Glutamatergic neuron (in vitro differentiated cells): ENCODE measurements at places on chromosomes 11 and 22. TPM values are rescaled to one million over a fixed set of nuclear protein-coding genes. Genes with fewer than 3 reads are reported as not detected.

- no peak overlapping the region for H3K27ac ChIP-seq
- no peak overlapping the region for H3K4me3 ChIP-seq
- H3K27me3 ChIP-seq = peaks cover 8% of the 10 kb centered on the region
- peaks cover 5% of the 10 kb centered on the region for H3K36me3 ChIP-seq
- H3K4me1 ChIP-seq = no peaks in the 10 kb centered on the region
These were observed 1398.1 kb downstream of the BRD1 start for GRCh38 chr22:48429446-48430020.

GRCh38 chr11:46560300-46560991 is 33.4 kb downstream of the AMBRA1 start:
- H3K27ac ChIP-seq = peak overlapping the region; percentile 4
- no peaks in the 10 kb centered on the region for H3K36me3 ChIP-seq
- H3K27me3 ChIP-seq = no peaks in the 10 kb centered on the region
- H3K4me1 ChIP-seq = peaks cover 3% of the 10 kb centered on the region
- no peak for DNase-seq

DNA sequence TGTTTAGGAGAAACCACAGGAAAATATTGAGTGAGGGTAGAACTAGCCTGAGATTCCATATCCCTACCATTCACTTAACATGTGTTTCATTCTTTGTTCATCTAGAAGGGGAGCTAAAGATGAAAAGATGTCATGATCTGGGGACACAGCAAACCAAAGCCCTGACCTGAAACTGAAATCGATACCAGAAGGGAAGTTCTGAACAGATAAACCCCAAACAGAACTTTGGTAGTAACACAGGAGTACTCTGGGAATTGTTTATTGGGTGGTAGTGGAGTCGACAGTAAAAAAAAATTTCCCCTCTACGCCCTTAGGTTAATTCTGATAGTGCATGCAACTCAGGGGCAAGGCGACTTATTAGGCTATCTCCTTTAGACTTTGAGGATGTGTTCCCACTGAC is 27.2 kb downstream of the OR2AT4 start:
- H3K4me3 ChIP-seq = no peak overlapping the region
- H3K4me1 ChIP-seq = no peaks in the 10 kb centered on the region
- no peaks in the 10 kb centered on the region for H3K27me3 ChIP-seq
- H3K36me3 ChIP-seq = no peaks in the 10 kb centered on the region
- no peak for DNase-seq
- H3K27ac ChIP-seq = no peak overlapping the region

DNA sequence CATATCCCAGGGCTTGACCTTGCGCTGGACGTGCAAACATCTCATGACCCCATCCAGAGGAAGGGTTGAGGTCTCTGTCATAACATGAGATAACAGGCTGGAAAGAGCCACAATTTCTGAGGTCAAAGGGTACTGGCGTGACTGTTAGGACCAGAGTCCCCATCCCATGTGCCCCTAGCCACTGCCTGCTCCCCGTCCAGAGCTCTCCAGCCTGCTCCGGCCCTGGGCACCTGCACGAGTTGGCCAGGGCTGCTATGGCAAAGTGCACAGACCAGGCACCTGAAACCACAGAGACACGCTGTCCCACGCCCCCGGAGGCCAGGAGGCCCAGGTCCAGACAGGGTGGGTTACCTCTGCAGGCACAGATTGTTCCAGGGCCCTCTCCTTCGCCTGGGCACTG is 58.9 kb downstream of the SHANK2 start:
- DNase-seq = no peak
- H3K4me1 ChIP-seq = peaks cover 5% of the 10 kb centered on the region
- H3K4me3 ChIP-seq = no peak overlapping the region
- H3K27me3 ChIP-seq = peaks cover 2% of the 10 kb centered on the region
- no peaks in the 10 kb centered on the region for H3K36me3 ChIP-seq
- no peak overlapping the region for H3K27ac ChIP-seq

DNA sequence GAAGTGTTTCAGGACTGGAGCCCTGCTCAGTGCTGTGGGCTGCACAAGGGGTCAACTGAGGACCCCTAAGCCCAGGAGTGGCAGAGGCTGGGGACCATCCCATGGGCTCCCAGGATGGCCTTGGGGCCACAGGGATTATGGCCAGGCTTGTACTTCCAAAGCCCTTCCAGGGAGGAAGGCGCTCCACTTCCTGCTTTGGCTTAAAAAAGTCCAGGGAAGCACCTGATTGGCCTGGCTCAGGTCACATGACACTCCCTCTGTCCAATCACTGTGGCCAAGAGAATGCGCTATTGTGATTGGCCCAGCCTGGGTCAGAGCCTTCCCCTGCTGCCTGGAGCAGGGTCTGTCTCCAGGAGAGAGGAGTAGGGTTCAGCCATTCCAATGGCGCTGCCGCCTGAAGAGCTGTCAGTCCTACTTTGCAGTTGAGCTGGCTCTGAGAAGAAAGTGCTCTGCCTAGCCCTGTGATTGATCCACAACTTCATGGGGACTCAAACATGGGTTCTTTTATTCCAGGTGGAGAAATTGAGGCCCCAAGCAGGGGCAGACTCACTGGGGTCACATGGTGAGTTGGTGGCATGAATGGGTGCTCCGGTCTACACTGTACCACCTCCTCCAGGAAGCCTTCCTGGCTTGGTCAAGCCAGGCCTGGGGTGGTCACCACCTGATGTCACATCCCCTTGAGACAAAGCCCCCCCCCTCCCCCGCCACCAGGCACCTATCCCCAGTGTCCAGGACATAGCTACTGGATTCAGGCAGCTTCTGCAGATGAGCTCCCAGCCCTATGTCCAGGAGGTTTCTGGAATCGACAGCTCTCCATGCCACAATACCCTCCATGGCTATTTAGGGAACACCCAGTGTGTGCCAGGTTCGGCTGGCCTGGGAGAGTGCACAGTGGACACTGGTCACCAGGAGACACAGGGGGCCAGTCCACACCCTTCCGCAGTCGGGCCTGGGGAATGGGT is 48.2 kb downstream of the RTN4R start:
- H3K36me3 ChIP-seq = no peaks in the 10 kb centered on the region
- H3K4me1 ChIP-seq = peaks cover 28% of the 10 kb centered on the region
- no peak overlapping the region for H3K4me3 ChIP-seq

GRCh38 chr11:103927535-103927934 is 108.9 kb upstream of the DDI1 start:
- no peaks in the 10 kb centered on the region for H3K36me3 ChIP-seq
- no peaks in the 10 kb centered on the region for H3K27me3 ChIP-seq
- no peak overlapping the region for H3K4me3 ChIP-seq
- no peaks in the 10 kb centered on the region for H3K4me1 ChIP-seq

GRCh38 chr22:40434745-40435144 is 64.4 kb downstream of the SGSM3 start:
- no peaks in the 10 kb centered on the region for H3K36me3 ChIP-seq
- DNase-seq = no peak
- peaks cover 8% of the 10 kb centered on the region for H3K4me1 ChIP-seq

DNA sequence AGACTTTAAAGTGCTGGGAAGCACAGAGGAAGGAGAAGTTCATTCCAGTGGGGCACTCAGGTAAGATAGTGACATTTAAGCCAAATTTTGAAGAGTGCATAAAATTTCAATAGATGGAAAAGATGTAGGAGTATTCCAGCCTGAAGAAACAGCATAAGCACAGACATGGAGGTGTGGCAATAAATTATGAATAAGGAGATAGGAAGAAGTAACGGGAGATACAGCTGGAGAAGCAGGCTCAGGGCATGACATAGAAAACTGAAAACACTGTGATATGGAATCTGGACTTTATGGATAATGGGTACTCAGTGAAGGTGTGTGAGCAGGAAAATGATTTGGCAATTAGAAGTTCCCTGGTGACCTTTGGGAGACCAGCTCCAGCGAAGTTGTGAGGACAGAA is 33.3 kb downstream of the P4HA3 start:
- no peaks in the 10 kb centered on the region for H3K27me3 ChIP-seq
- no peaks in the 10 kb centered on the region for H3K36me3 ChIP-seq
- H3K4me1 ChIP-seq = no peaks in the 10 kb centered on the region
- DNase-seq = no peak
- no peak overlapping the region for H3K27ac ChIP-seq

GRCh38 chr22:49827853-49828598 is at the start of gene BRD1:
Gene BRD1 (minus strand): TSS chr22:49827873. CDS start chr22:49824317, 3,556 bp downstream.
- H3K27ac ChIP-seq = peak within 1 kb of the TSS; percentile 72
- H3K27me3 ChIP-seq = peaks cover 21% of the 10 kb centered on the region
- peaks cover 17% of the 10 kb centered on the region for H3K36me3 ChIP-seq

DNA sequence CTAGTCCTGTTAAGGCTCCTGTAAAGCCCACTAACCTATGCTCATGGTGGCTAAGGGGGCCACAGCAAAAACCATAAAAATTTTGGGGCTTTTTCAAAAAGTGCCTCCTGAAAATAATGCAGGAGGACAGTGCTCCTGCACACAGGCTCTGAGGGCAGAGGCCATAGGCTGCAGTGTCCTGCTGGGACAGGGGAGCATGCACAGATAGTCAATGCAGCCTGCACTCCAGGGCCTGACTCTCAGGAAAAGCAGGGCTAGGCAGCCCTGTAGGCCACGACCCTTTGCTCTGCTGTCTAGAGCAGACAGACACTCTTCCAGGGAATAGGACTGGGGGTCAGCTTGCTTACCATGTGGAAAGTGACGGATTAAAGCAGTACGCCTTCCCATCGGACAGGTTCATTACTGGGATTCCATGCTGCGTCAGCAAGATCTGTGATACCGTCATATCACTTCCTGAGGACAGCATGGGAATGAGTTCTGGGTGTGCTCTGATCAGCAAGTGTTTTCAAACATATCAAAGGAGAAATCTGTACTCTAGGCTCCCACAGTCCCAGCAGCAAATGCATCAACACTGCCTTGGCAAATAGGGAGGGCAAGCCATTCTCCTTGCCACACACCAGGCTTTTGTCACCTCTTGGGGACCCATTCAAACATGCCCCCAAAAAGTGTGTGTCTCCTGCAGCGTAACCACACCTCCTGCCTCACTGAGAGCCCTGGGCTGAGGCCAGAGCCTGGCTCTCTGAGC is 64.1 kb upstream of the CLTCL1 start:
- H3K4me1 ChIP-seq = no peaks in the 10 kb centered on the region
- H3K27me3 ChIP-seq = peaks cover 2% of the 10 kb centered on the region
- H3K27ac ChIP-seq = no peak overlapping the region
- H3K4me3 ChIP-seq = no peak overlapping the region

- H3K27me3 ChIP-seq = peaks cover 25% of the 10 kb centered on the region
- peak overlapping the region; percentile 52 for H3K4me3 ChIP-seq
- DNase-seq = peak; percentile 74
- no peak overlapping the region for H3K27ac ChIP-seq
- peaks cover 16% of the 10 kb centered on the region for H3K4me1 ChIP-seq
- H3K36me3 ChIP-seq = no peaks in the 10 kb centered on the region
These were observed 14.2 kb downstream of the SCYL1 start for GRCh38 chr11:65538915-65539743.

DNA sequence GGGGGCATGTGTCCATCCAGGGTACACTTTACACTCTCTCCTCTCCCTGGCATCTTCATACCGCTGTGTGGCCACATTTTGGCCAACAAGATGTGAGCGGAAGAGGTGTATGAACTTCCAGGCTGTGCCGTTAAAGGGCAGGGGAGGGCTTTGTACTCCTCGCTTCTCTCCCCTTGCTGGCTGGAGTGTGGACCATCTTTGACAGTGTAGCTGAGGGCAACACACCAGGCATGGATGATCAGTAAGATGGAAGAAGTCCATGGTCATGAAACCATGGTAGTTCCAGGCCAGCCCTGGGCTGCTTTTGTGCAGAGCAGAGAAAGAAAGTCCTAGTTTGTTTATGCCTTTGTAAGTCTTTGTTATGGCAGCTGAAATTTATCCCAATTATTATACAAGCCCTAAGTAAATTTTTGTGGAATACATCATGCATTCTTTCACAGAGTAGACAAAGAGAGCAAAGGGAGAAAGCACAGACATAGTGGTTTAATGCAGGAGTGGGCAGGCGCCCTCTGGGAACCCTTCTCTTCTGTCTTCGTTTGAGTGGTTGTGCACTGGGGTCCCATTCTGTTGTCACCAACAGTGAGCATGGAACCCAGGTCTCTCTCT is 70.4 kb downstream of the FBXO7 start:
- DNase-seq = no peak
- no peaks in the 10 kb centered on the region for H3K36me3 ChIP-seq
- H3K27ac ChIP-seq = no peak overlapping the region
- no peak overlapping the region for H3K4me3 ChIP-seq
- H3K27me3 ChIP-seq = no peaks in the 10 kb centered on the region
- H3K4me1 ChIP-seq = peaks cover 3% of the 10 kb centered on the region

DNA sequence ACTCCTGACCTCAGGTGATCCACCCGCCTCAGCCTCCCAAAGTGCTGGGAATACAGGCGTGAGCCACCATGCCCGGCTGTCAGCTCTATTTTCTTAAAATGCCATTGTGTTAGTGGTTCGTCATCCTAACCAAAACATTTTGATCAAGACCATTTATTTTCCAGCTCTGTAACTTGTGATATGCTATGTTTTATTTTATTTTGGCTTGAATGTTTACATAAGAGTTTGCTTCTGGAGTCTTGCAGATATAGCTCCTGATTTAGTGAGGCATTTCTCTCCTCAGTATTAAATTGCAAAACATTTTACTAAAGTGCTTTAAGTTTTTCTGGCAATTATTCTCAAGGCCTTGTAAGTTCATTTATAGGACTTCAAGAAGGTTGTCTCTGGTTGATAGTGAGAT is 4.4 kb downstream of the EP300 start:
- peaks cover 27% of the 10 kb centered on the region for H3K4me1 ChIP-seq
- H3K4me3 ChIP-seq = peak overlapping the region; percentile 62
- H3K36me3 ChIP-seq = peaks cover 6% of the 10 kb centered on the region
- peak overlapping the region; percentile 56 for H3K27ac ChIP-seq
- DNase-seq = no peak

- H3K27me3 ChIP-seq = peaks cover 5% of the 10 kb centered on the region
- H3K4me1 ChIP-seq = peaks cover 37% of the 10 kb centered on the region
- no peaks in the 10 kb centered on the region for H3K36me3 ChIP-seq
- no peak for DNase-seq
- no peak overlapping the region for H3K4me3 ChIP-seq
- peak overlapping the region; percentile 49 for H3K27ac ChIP-seq
These were observed 32.1 kb downstream of the FAM168A start for GRCh38 chr11:73565804-73566203.

- no peak overlapping the region for H3K27ac ChIP-seq
- no peak for DNase-seq
- no peak overlapping the region for H3K4me3 ChIP-seq
- H3K4me1 ChIP-seq = no peaks in the 10 kb centered on the region
- no peaks in the 10 kb centered on the region for H3K27me3 ChIP-seq
These were observed 7.3 kb downstream of the TRIM34 start for GRCh38 chr11:5631969-5632635.

DNA sequence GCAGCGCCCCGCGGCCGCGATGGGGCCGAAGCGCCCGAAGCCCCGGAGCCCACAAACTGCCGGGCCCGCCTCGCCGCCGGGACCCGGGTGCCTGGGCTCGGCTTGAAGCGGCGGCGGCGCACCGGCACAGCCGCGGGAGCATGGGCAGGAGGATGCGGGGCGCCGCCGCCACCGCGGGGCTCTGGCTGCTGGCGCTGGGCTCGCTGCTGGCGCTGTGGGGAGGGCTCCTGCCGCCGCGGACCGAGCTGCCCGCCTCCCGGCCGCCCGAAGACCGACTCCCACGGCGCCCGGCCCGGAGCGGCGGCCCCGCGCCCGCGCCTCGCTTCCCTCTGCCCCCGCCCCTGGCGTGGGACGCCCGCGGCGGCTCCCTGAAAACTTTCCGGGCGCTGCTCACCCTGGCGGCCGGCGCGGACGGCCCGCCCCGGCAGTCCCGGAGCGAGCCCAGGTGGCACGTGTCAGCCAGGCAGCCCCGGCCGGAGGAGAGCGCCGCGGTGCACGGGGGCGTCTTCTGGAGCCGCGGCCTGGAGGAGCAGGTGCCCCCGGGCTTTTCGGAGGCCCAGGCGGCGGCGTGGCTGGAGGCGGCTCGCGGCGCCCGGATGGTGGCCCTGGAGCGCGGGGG is 346 bp downstream of the FJX1 start:
- H3K36me3 ChIP-seq = no peaks in the 10 kb centered on the region
- H3K4me1 ChIP-seq = peaks cover 30% of the 10 kb centered on the region
- no peak for DNase-seq
- peaks cover 15% of the 10 kb centered on the region for H3K27me3 ChIP-seq
- no peak overlapping the region for H3K4me3 ChIP-seq
- H3K27ac ChIP-seq = no peak overlapping the region

Gene RFPL1
- not detected for total RNA-seq

Gene PARVG
- total RNA-seq = not detected

Gene C1QTNF4
- total RNA-seq = 7.0 TPM
